Activated naive CD4-positive, alpha-beta T cell treated with anti-CD3 and anti-CD28 coated beads, Interleukin-2, amount 10 ng/mL, durations not matched to agents 7 days and 5 days (primary cell): ENCODE measurements at places on chromosomes 1 and 21.

GRCh38 chr21:39071623-39072214 is 111.5 kb downstream of the PSMG1 start:
- DNase-seq, result no peak

GRCh38 chr1:180141381-180141934 is 13.2 kb upstream of the QSOX1 start:
- DNase-seq, result no peak

DNA sequence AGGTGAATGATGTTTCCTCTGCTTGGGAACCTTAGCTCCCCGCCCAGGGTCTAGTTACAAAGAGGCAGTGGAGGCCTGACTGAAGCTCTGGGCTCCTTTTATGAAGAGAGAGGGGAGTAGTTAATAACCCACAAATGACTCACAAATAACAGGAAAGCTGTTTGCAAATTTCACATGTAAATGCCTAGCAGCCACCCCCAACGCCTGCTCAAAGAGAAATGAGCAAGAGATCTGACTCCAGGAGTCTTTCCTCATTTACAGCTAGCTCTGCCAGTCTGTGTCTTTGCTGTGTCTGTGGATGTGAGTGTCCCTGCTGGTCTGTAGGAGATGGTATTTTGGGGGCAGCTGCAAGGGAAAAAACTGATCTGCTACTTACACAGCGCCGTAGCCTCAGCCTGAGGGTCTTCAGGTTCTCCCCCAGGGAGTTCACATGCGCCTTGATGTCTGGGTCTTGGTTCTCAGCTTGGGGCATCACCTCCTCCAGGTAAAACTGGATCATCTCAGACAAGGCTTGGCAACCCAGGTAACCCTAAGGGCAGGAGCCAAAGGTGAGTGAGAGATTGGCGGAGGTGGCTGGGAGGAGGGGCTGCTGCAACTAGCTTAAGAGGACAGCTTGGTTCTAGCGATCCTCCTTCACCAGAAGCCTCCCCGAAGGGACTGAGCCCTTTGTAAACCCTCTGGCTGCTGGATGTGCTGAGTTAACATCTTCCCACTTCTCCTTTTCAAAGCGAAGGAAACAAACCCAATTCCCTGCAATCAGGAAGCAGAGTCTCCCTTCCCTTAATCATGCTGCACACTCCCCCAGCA is at the start of gene IL19:
Gene IL19, plus strand, starts transcription at position 243 of the 807 bp plus-strand sequence. CDS start 65,890 bp downstream, outside the sequence.
- DNase-seq, result no peak

DNA sequence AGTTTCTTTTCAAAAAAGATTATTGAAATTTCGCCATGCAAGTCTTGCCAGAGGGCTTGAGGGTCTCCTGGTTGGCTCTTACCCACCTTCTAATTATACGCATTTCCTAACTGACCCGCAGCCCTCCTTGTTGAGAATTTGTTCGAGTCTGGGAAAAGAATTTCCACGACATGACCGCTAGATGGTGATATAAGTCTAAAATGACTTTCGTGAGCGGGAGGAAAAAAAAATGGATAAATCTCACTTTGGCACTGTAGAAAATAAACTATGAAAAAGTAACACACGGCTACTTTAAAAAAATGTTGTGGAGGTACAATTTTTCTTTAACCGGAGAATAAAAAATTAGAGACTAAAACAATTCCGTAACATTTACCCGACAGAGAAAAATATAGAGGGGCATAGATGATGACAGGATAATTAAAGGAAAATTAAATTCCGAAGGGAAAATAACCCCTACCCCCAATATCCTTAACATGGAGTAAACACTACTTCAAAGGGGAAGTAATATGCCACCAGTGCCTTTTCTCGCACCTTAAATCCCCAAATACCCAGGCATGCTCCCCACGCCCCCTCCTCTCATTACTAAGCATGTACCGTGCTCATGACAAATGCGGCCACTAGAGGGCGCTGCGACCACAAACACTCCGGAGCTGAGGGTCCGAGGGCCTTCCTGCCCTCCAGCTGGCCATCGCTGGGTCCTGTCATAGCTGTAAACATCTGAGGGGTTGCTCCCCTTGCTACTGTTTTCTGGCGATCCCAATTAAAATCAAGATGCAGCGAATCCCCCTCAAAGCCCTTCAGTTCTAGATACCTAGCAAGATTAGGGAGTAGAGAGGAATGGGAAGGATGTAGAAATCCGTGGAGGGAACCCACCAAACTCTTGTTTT is 266.9 kb downstream of the ASTN1 start:
- peak; percentile 48 for DNase-seq

GRCh38 chr1:44405798-44406736 is 1.0 kb downstream of the RNF220 start:
- DNase-seq, result peak; percentile 50

- DNase-seq, result no peak
Measured at GRCh38 chr1:220925707-220926106, 46.5 kb downstream of the HLX start.

DNA sequence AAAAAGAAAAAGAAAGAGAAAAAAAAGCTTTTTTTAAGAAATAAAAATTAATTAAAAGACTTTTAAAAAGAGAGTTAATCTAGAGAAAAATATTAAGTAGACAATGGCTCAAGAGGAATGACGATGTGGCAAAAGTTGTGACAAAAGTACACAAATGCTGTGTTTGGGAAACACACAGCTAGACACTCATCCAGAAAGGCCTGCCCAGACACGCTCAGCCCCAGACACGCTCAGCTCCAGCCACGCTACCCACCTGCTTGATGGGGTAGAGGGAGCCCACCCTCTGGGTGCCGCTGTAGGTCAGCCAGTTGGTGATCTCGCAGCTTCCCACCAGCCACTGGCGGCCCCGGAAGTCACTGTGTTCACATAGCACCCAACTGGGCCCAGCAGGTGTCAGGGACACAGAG is 10.2 kb downstream of the CD52 start:
- no peak for DNase-seq

GRCh38 chr1:200558866-200559459 is 61.6 kb downstream of the KIF14 start:
- DNase-seq, result peak; percentile 30

GRCh38 chr1:158374860-158375259 is 21.2 kb downstream of the CD1E start:
- DNase-seq, result no peak

- DNase-seq, result no peak
Measured at GRCh38 chr1:87706203-87706602, 377.5 kb downstream of the LMO4 start.

DNA sequence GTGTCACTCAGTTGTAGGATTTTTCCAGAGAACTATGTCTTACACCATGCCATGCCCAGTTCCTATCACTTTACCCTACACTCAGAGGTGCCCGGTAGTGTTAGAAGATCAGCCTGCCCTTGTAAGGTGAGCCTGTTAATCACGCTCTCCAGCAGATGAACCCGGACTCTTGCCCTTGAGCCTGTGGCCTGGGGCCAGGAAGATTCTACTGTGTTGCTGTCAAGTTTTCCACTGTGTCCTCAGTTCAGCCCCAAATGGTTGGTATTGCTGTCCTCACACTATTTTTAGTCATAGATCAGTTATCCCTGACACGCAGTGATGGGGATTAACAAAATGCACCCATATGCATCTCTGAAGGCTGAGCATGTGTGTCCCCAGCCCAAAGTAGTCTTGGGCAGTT is 105.0 kb upstream of the SPAG17 start:
- no peak for DNase-seq

- no peak for DNase-seq
Measured at GRCh38 chr1:239347776-239348175, 38.6 kb upstream of the CHRM3 start.

- no peak for DNase-seq
Measured at GRCh38 chr21:31316072-31316471, 28.0 kb downstream of the TIAM1 start.

GRCh38 chr1:102742426-102742825 is 365.9 kb downstream of the COL11A1 start:
- DNase-seq, result no peak

DNA sequence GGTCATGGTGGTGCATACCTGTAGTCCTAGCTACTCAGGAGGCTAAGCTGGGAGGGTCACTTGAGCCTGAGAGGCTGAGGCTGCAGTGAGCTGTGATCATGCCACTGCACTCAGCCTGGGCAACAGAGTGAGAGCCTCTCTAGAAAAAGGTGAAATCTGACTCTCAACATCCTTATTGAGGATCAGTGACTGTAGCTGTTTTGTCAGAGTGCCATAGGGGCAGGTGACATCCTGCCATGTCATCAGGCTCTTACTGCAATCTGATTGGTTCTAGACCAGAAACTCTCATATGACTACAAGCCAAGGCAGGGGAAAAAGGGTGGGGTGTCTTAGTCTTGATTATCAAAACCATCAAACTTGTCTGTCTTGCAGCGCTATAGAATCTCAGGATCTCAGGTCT is 62.8 kb upstream of the NGF start:
- DNase-seq, result no peak

DNA sequence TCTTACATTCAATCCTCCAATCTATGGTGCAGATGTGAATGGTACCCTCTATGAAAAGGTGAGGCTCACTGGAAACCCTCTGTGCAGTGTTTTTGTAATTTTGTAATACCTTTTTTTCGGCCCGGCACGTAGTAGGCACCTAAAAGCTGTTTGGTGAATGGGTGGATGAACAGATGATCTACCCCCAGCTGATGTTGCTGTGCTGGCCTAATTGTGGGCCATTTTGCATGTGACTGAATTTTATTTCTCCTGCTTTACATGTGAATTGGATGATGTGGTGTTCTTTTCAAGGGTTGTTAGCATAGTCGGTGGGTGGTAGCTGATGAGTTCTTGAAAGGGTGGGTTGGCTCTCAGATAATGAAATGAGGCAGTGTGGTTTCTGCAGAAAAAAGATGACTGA is 10.4 kb downstream of the KDM4A start:
- no peak for DNase-seq

- DNase-seq, result no peak
Measured at GRCh38 chr1:241560146-241560848, 28.1 kb downstream of the KMO start.

- DNase-seq, result no peak
Measured at GRCh38 chr1:162663086-162663485, 30.8 kb downstream of the DDR2 start.

DNA sequence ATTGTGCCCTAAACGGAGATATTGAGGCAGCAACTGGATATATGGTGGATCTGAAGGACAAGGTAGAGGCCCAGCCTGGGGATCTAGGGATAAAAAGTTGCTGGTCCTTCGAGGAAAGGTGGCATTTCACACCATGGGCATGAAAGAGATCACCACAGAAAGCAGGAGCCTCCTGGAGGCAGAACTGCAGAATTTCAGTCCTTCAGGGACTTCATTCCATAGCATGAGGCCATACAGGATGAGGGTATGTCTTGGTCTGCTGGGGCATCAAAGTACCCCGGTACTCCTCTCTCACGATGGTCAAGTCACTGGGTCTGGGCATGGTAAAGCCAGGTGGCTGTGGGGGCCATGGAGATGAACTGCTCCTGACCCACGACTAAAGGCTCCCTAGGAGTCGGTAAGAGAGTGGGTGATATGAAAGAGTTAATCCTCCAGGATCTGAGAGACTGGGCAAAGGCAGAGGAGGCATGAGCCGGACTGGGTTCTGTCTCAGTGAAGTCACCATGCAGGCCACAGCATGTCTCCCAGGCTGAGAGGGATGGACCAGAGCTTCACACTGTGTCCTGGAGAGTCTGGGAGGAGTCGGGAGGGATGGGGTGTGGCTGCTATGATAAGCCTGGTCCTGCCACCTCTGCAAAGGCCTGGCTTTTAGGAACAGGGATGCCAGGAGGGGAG is 5.8 kb upstream of the SPRR5 start:
- DNase-seq, result no peak

GRCh38 chr1:29575277-29575676 is 339.0 kb downstream of the PTPRU start:
- no peak for DNase-seq

GRCh38 chr1:31549809-31550620 is 26.3 kb upstream of the TINAGL1 start:
- DNase-seq, result no peak

- DNase-seq, result no peak
Measured at GRCh38 chr1:116879478-116880133, 30.1 kb upstream of the PTGFRN start.

GRCh38 chr1:44089371-44090048 is 29.1 kb upstream of the KLF17 start:
- no peak for DNase-seq

DNA sequence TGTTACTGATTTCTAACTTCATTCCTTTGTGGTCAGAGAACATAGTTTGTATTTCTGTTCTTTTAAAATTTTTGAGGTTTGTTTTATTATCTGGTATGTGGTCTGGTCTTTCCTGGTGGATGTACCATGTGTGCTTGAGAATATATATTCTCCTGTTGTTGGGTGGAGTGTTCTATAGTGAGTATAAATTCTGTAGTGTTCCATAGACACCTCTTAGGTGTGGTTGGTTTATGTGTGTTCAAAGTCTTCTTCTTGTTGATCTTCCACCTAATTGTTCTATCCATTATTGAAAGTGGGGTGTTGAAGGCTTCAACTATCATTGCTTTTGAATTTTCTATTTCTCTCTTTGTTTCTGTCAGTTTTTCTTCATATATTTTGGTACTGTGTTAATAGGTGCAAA is 20.1 kb downstream of the PPP2R5A start:
- DNase-seq, result no peak

GRCh38 chr1:232620356-232620969 is 9.5 kb downstream of the SIPA1L2 start:
- no peak for DNase-seq

- peak; percentile 33 for DNase-seq
Measured at GRCh38 chr1:175209493-175209921, 16.9 kb upstream of the KIAA0040 start.

DNA sequence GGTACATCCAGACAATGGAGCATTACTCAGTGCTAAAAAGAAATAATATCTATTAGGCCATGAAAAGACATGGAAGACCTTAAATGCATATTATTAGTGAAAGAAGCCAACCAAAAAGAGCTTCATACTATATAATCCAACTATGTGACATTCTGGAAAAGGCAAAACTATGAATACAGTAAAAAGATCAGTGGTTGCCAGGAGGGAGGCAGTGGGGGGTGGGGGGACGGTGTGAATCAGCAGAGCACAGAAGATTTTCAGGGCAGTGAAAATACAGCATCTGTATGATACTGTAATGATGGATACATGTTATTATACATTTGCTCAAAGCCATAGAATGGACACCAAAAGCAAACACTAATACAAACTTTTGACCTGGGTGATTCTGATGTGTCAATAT is 339.4 kb upstream of the SNX7 start:
- DNase-seq, result no peak

- no peak for DNase-seq
Measured at GRCh38 chr1:183622013-183622412, 13.6 kb downstream of the ARPC5 start.

DNA sequence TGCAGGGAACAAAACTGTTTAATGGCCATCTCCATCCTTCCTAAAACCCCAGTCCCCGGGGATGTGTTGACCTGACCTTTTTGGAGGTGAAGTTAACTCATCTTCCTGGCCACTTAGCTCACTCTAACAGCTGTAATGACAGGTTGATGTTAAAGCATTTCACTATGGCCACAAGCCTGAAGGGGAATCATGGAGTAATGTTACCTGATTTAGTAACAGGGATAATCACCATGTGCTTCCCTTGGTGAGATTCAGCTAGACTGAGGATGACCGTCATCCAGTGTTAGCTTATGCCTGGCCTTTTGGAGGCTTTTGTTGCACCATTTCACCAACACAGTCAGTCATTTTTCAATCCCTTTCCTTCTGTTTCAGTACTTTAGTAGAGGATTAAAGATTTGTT is 64.3 kb upstream of the RAVER2 start:
- no peak for DNase-seq
